ENCODE measurements at places on chromosomes 6 and 20.

DNA sequence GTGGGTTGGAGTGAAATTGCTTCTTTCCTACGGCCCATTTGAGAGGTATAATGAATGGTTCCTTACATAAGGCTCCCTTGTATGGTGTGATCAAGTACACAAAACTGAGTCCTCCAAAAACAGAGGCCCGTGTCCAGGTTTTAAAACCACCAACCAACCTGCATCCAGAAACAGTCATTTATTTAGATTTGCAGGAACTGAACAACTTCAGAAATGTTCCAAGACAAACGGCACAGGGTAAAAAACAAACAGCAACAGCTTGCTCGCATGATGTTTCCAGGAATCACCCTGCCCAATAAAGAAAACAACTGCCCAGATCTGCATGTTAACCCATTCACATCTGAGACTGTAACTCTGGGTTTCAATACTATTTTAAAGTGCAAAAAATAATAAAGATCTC, 40.2 kb upstream of the TRAM2 start:
- DNase-seq, result no peak

DNA sequence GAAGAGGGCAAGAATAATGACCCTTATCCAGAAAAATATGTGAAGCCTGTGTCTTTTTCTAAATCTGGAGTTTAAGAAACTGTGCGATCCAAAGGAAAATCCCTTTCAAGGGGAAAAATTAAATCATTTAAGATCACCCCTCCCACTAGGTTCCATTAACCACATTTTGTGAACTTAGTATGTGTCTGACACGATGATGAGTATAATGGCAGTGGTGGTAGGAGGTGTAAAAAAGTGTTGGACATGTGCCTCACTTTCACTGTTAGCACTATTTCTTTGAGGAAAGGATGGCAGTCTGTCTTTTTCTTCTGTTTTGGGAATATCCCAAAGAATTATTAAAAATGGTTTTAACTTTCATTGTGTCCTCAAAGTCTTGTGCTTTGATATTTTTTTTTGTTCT, 392.3 kb upstream of the CITED2 start:
- no peak for DNase-seq

- DNase-seq, result no peak
These were observed 13.3 kb upstream of the PRIM2 start for GRCh38 chr6:57303931-57304681.

GRCh38 chr20:17227219-17227575, 357 bp downstream of the PCSK2 start:
- DNase-seq, result no peak

DNA sequence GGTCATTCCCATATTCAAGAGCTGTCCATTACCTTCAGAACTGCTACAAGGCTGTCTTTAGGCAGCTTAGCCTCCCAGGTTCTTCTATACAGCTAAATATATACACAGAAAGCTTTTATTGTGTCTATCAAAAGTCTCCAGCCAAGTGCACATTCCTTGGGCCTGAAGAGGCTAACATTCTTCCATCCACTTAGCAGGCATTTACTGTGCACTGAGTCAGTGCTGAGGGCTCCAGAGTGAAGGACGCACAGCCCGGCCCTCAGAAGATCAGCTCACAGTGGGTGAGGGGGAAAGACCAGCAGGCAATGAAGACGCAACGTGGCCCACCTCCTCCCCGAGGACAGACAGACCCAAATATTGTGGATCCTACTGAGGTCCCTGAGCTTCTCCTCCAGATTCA, 569.9 kb downstream of the CDH26 start:
- no peak for DNase-seq

DNA sequence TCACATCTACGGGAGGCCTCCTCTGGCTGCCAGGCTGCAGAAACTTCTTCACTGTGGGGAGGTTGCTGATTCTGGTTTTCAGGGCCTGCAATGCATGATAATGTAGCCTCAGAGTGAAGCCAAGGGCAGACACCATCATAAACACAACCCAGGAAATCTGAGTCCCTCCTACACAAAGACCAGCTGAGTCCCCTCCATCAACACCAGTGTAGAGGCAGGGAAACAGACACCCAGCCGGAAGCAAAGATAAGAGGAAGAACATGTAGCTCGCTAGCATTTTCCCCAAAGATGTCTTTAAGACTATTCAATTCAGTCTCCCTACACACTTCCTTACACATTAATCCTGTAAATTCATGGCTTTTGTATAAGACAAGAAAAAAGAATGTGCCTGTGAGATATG, 23.6 kb downstream of the GSTA2 start:
- no peak for DNase-seq

DNA sequence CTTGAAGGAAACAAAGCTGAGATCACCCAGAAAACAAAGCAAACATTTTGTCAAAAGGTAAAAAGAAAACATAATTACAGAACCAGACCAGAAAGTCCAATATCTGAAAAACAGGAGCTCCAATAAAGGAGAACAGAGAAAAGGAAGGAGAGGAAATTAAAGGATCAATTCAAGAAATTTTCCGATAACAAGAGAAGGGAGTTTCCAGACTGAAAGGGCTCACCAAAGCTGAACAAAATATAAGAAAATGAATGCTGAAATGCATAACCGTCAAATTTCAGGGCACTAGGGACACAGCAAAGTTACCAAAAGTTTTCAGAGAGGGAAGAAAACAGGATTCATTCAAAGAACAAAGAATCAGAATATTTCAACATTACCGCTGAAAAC, 23.9 kb downstream of the ILRUN start:
- no peak for DNase-seq

GRCh38 chr6:12393100-12393499, 102.9 kb downstream of the EDN1 start:
- no peak for DNase-seq

GRCh38 chr20:38875175-38875993, 50.8 kb upstream of the FAM83D start:
- peak; percentile 46 for DNase-seq

DNA sequence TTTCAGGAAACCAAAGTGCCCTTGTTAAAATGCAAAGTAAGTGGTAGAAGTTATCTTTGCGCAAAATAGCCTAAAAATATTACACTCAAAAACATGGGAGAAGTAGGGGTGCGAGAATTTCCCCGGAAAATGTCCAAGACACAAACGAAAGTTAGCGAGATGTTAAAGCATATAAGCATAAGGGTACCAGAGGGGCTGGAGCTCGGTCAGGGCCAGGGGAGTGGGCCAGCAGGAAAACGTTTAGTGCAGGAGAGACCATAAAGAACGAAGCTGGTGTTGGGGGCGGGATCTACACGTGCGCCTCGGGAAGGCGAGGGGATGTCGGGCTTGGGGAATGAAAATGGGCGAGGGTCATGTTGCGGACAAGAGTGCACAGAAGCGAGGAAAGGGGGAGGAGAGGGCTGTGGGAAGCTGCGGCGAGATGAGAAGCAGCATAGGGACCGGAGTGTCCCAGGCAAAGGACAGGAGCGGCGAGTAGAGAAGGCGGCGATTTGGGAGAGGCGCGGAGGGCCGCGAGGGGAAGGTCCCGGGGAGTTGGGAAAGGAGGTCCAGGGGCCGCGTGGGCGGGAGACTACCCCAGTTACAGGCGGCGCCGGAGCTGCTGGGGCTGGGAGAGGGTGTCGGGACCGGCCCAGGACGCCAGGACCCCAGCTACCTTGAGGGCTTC, 600 bp downstream of the XPO5 start:
- peak; percentile 39 for DNase-seq

DNA sequence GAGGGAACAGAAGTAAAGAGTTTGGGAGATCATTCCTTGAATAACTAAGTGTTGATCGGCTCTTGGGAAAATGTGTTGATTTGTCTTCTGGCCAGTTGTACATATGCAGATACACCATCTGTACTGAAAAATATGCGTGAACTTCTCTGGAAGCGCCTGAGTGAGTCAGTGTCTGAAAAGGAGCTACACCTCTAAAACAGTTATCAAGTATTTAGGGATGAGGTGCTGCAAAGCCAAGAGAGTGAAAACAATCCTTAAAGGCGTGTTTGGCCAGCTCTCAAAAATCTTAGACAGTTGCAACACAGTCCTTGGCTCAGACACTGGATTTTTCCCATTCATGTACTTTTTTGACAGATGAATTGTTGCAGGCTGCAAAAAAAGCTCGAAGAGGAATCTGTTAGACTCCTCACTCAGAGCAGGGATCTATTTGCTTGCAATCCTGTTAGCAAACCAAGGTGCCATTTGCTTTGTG, 61.3 kb downstream of the BMP6 start:
- DNase-seq, result no peak

GRCh38 chr20:62778058-62778457, 18.2 kb upstream of the MRGBP start:
- DNase-seq, result no peak

- DNase-seq, result no peak
These were observed 8.5 kb downstream of the IGF2R start for GRCh38 chr6:159977255-159977903.

DNA sequence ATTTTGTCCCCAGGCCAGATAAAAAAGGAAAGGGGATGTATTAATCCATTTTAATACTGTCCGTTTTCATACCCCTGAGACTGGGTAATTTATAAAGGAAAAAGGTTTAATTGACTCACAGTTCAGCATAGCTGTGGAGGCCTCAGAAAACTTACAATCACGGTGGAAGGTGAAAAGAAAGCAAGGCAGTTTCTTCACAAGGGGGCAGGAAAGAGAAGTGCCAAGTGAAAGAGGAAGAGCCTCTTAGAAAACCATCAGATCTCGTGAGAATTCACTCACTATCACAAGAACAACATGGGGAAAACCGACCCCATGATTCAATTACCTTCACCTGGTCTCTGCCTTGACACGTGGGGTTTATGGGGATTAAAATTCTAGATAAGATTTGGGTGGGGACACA, 152.5 kb downstream of the IBTK start:
- no peak for DNase-seq

DNA sequence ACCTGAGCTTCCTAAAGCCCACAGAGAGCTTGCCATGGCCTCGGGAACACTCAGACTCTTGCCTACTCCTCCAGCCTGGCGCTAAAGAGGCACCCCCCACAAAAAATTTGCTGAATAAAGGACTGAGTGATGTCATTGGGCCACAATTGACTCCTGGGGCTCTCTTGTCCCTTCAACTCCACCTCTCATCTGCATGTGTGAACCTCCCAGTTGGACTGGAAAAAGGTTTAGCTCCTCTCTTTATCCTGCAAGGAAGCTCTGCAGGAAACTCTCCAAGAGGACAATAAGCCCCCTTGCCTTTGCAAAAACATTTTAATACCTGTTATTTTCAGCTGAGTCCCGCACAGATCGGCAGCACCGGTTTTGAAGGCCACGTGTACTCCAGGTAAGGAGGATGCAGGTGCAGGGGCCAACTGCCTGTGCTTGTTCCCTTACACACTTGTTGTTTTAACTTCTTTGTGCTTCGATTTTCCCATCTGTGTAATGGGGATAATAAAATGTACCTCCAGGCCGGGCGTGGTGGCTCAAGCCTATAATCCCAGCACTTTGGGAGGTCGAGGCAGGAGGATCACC, 107.3 kb downstream of the TFAP2C start:
- DNase-seq, result no peak

DNA sequence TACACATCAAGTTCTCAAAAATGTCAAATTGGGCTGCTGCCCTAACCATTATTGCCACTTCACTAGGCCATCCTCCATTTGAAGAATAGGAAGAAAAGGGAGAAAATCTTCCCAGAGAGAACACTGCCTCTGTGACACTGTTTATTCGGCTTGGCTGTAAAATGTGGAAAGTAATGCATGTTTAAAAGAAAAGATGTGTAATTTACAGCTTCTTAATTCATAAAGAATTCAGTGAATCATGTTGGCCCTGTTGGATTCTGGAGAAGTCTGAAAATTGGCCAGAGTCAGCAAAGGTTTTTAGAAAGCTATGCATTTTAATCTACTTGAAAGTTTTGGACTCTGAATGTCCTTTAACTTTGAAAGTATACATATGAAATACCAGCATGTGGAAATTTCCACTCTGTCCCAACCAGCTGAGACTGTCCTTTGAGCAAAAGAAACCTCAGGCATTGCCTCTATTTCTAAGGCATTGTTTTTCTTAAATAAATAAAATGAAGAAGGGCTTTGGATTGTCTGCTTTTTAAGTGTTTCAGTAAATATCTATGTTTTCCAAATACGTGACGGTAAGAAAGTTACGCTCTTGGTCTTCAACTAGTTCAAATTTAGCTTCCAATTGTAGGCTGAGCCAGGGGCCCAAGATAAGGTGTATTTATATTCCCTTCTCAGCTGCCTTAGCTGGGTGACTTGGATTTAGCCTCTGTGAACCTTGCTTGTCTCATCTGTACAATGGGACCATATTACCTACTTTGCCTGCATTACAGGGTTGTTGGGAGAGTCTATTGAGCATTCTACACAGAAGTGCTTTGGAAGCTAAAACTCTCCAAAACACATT, 222.2 kb downstream of the UST start:
- DNase-seq, result no peak

GRCh38 chr6:169707772-169708171, 5.8 kb downstream of the C6orf120 start:
- no peak for DNase-seq

DNA sequence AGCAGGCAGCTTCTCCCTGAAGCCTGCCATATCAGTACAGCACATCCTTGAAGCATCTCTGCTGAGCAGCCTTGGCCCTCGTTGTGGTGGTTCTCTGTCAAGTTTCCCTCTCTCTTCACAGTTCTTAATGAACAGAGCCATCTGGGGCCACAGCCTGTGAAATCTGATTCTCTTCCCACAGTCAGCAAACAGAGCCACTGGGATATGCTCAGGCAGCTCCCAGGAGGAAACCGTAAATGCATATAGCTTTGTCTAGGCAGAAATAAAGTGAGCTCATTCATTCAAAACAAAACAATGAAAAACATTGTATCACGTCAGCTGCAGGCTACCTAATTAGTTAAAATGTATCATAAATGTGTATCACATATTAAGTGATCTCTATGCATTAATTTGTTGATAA, 80.3 kb downstream of the TBC1D7 start:
- DNase-seq, result no peak

DNA sequence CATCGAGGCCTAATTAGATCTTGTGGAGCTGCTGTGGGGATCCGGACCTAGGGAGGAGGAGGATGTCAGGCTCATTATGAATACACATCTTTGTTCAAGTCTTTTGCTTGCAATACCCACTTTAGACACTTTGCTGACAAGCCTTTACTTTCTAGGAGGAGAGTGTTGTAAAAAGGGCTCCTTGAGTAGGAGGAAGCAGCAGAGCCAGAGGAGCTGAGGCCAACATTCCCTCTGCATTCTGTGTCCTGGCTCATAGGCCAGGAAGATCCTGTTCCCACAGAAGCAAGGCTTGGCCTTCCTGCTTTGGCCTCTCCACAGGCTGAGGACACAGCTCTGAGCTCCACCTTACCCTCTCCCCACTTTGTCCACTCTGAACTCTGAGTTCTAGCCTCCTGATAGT, 67.1 kb downstream of the TPD52L1 start:
- no peak for DNase-seq

- DNase-seq, result peak; percentile 68
These were observed 2.1 kb downstream of the ZNF341 start for GRCh38 chr20:33733654-33734576.

DNA sequence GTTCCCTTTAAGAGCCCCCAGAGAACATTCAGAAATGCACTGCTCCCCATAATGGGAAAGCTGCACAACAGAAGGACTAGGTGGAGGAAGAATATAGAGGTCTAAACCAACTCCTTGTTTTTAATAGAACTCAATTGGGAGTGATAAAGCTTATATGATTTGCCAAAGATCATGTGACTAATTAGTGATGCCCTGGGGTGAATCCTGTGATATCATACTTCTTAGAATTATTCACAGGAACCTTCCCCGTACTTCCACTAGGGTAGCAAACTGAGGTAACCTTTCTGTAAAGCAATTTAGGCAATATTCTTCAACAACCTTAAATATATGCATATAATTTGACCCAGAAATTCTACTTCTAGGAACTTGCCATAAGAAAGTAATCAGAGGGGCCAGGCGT, 84.4 kb downstream of the TFAP2A start:
- no peak for DNase-seq
